ENCODE measurements at places on chromosomes 1 and 21.

- no peak for DNase-seq
Measured at GRCh38 chr1:30609336-30609998, 113.9 kb downstream of the MATN1 start.

DNA sequence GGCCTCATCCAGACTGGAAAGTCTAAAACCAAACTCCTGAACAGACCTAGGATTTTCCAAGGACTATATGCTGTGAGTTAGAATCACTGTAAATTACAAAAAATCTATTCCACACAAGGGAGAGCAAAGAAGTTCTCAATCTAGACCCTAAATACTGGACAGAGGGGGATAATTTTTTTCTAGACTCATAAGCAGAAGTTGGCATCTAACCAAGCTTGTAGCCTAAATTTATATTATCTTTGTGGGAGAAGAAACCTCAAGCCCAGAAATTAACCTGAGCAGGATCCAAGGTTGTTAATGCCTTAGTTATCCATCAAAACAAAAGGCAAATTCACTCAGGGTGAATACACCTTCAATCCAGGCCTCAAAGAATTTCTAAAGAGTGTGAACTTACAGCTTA, 290.2 kb downstream of the SMYD3 start:
- no peak for DNase-seq

DNA sequence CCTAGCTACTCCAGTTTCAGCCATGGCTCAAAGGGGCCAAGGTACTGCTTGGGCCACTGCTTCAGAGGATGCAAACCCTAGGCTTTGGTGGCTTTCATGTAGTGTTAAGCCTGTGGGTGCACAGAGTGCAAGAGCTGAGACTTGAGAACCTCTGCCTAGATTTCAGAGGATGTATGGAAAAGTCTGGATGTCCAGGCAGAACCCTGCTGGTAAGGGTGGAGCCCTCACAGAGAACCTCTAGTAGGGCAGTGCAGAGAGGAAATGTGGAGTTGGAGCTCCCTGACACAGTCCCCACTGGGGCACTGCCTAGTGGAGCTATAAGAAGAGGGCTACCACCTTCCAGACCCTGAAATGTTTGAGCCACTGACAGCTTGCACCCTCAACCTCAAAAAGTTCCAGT, 16.2 kb downstream of the RIIAD1 start:
- no peak for DNase-seq

GRCh38 chr1:91579658-91580228, 79.1 kb downstream of the CDC7 start:
- no peak for DNase-seq

DNA sequence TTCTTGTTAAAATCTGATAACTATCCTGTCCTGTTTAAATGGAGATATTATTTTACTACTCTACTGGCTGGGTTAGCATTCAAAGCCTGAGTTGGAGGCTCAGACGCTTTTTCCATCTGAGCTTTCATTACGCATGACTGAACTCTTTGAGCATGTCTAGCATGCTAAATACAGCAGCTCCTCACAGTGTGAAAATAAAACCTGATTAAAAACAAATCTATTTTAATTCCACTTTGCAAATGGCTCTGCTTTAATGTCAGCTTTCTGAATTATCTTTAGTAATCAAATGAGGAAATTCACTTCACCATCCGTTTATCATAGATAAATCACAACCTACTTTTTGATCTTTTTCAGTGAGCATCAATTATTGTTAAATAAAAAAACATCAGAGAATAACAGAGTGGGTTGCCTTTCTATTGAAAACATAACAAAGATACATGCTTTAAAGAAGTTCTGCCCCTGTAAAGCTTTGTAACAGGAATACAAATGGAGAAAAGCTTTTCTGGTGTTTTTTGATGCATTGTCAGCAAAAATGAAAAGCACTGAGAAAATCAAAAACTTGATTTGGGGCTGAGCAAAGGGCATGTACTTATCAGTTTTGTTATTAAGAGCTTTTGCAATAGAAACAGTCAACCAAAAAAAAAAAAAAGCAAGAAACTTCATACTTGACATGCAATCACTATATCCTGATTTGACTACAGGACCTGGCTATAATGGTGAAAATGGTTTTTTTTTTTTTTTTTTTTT, 3.5 kb upstream of the SPEN start:
- no peak for DNase-seq

GRCh38 chr1:203600782-203601513, 25.7 kb upstream of the ATP2B4 start:
- DNase-seq: no peak

GRCh38 chr1:72282271-72283021, at the start of gene NEGR1:
NEGR1 (minus strand) TSS chr1:72282539.
- DNase-seq: peak; percentile 90

DNA sequence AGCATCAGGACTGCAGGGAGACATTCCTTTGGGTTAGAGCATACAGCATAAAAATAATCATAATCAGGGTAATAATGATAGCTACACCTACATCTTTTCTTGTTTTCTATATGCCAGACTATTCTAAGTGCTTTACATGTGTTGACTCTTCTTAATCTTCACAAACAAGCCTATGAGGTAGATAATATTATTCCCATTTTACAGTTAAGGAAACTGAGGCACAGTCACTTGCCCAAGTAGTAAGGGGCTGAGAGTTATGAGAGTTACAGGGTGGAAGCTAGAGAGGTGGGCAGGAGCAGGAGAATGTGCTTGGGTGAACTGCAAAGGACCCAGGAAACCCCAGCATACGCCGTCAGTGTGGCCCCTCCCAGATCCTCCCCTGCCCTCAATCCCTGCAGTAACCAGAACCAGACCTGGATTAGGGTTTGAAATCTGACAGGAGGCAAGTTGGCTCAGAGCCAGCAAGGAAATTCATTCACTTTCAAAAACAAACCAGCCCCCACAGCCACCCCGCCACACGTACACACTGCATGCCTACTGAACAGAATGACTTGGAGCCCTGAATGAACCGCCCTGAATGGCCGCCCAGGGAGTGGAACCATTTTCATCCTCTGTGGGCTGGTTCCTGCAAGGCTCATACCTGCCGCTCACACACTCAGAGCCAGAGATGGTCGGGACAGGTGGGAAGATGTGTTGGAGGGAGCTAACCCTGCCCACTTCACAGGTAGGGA, 126.1 kb downstream of the TRABD2B start:
- DNase-seq: no peak

- no peak for DNase-seq
Measured at GRCh38 chr1:30342535-30343141, 380.7 kb downstream of the MATN1 start.

- DNase-seq: no peak
Measured at GRCh38 chr1:50968821-50969610, 1.0 kb upstream of the CDKN2C start.

- DNase-seq: no peak
Measured at GRCh38 chr1:56229186-56229585, 350.2 kb downstream of the PLPP3 start.

- no peak for DNase-seq
Measured at GRCh38 chr1:21669258-21670058, at the start of gene RAP1GAP. RAP1GAP (minus strand) TSS chr1:21669357; CDS start chr1:21620032, 49,325 bp downstream.

- peak; percentile 43 for DNase-seq
Measured at GRCh38 chr1:181778640-181779260, 282.8 kb downstream of the ZNF648 start.

GRCh38 chr1:192726820-192727504, 81.9 kb upstream of the RGS2 start:
- no peak for DNase-seq

GRCh38 chr1:7651203-7651602, 119.9 kb upstream of the VAMP3 start:
- DNase-seq: no peak

DNA sequence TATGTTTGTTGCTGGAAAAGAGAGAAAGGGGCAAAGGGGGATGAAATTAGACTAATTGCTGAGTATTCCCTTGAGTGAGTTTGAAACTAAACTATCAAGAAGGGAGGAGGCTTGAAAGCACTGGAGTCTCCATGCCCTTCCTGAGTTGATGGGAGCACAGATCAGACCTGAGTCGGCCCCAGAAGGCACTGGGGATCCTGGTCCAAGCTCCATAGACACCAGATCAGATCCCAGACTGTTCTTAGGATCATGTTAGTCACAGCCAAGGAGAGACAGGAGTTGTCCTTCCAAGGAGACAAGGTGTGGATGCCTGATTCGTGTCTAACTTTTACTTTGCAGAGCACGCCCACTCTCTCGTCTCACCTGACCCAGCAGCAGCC, 152.3 kb downstream of the NR5A2 start:
- no peak for DNase-seq

- DNase-seq: peak; percentile 67
Measured at GRCh38 chr1:40299366-40300248, 17.5 kb downstream of the COL9A2 start.

GRCh38 chr1:48720929-48721328, 55.8 kb downstream of the BEND5 start:
- DNase-seq: no peak

- DNase-seq: peak; percentile 28
Measured at GRCh38 chr1:33338440-33339211, 17.7 kb upstream of the A3GALT2 start.
